ENCODE measurements at places on chromosomes 7 and 10. TPM values are rescaled to one million over a fixed set of nuclear protein-coding genes. Genes with fewer than 3 reads are reported as not detected.
A peak's percentile ranks its signal among the peaks of the same experiment; 100 is the strongest.

NRCAM gene
- 6.8 TPM for total RNA-seq

CHCHD2 gene
- not detected for total RNA-seq

ZNF680 gene
- 62.5 TPM for total RNA-seq

FKBP6 gene
- total RNA-seq: not detected

C10orf53 gene
- not detected for total RNA-seq

NPY gene
- 3.1 TPM for total RNA-seq

ADAM8 gene
- 7.4 TPM for total RNA-seq

C10orf67 gene
- total RNA-seq: not detected

TMEM270 gene
- not detected for total RNA-seq

ATOH7 gene
- total RNA-seq: 1.8 TPM

PRKAR2B gene
- 53.6 TPM for total RNA-seq

MGMT gene
- 19.3 TPM for total RNA-seq

ASL gene
- total RNA-seq: 40.0 TPM

SUMF2 gene
- total RNA-seq: 52.9 TPM

CTNNA3 gene
- total RNA-seq: 0.50 TPM

GRCh38 chr7:115217373-115217772 lies 295.5 kb downstream of the MDFIC start:
- DNase-seq: no peak

DNA sequence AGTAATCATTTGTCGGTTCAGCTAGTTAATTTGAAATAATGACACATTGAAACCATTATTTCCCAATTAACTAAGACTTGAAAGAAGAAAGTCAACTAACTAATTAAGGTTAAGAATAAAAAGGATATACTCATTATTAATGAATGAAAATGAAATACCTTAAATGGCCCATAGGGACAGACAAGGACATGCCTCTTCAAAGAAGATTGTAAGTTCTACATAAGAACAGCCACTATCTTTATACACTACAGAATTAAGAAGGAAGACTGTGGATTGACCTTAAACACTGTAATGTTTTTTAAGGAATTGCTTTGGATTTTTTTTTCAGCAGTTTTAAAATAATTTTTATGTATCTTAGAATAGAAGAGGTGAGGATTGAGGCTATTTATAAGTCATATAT lies 60.7 kb downstream of the CSTF2T start:
- no peak for DNase-seq

- DNase-seq: peak; percentile 78
Measured at GRCh38 chr7:132049462-132050304, 493.3 kb upstream of the PODXL start.

DNA sequence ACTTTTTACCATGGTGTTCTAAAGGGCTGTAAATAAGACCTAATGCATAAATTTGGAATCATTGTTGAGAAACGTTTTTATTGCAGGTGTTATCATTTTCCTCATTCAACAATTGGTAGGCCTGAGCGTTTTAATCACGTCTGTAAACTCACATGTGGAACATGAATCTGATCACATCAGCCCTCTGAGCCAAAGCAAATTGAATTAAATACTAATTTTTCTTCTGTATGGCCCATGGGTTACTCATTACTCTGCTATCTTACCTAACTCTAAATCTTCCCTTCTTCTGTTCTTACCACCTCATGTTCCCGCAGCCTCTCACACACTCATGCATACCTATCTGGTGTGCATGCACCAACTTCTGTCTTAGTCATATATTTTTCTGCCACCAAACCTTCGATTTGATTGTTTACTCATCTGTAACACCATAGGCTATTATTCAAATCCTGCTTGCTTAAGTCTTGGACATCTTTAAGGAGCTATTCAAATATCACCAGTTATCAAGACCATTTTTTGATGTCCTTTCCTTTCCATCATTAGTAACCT lies 82.3 kb downstream of the NXPH1 start:
- no peak for DNase-seq

- DNase-seq: no peak
Measured at GRCh38 chr10:48649349-48649944, 35.2 kb upstream of the WDFY4 start.

GRCh38 chr10:43396928-43397624 lies 11.9 kb downstream of the HNRNPF start:
- DNase-seq: peak; percentile 96

GRCh38 chr10:103181244-103181643 lies 11.8 kb downstream of the NT5C2 start:
- DNase-seq: no peak

DNA sequence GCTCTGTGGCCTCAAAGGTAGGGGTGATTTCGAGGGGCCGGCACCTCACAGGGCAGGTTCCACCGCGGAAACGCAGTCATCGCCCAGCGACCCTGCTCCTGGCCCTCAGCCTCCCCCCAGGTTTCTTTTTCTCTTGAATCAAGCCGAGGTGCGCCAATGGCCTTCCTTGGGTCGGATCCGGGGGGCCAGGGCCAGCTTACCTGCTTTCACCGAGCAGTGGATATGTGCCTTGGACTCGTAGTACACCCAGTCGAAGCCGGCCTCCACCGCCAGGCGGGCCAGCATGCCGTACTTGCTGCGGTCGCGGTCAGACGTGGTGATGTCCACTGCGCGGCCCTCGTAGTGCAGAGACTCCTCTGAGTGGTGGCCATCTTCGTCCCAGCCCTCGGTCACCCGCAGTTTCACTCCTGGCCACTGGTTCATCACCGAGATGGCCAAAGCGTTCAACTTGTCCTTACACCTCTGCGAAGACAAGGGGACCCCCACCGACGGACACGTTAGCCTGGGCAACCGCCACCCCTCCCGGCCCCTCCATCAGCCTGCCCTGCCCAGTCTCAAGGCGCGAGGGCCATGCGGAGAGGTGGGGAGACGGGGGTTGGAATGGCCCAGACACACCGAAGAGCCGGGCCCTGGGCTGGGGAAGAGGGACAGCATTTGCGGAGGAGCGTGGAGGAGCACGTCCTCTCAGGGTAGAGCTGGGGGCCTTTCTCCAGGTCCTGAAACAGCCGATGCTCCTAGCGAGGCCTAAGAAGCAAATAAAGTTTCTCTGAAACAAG lies 6.0 kb downstream of the SHH start:
- DNase-seq: peak; percentile 29

DNA sequence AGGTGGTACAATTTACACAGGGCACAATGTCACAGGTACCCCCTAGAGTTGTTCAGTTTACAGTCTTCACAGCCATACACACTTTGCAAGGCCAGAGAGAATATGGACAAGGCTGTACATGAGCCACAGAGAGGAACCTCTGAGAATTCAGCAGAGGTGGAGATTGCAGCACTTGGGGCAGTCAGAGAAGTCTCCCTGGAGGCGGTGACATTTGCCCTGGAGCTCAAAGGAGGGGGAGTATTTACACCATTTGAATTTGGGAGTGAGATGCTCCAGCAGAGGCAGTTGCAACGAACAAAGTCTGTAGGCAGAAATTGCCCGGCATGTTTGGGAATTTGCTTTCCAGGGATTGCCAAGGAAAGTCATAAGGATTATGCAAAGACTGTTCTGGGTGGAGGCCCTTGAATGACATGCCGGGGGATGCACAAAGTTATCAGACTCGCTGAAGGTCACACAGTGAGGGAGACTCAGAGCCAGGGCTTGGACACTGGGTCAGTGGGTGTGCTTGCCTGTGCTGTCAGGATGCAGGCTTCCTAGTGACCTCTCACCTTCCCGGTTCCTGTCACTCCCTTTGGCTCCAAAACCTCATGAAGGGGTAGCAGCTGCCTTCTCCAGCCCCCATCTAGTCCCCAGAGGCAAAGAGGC lies 160.7 kb upstream of the PCBD1 start:
- DNase-seq: no peak

DNA sequence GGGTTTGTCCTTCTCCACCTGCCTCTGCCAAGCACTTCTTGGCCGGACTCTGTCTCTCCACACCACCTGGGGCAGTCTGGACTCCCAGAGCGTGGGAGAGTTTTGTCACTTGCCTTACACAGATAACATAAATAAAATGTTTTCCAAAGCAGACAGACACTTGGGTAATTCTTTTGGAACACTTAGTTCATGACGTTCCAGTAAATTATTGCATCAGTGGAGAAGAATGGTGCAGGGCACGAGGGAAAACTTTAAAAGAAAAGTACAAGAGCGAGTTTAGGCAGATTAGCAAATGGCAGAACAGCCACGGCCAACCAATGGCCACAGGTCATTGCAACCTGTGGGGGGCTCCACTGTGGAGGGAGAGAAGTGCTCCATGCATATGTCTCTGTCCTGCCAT lies 170.6 kb upstream of the GRB10 start:
- no peak for DNase-seq

- DNase-seq: no peak
Measured at GRCh38 chr7:114502454-114503254, 88.0 kb downstream of the FOXP2 start.

GRCh38 chr7:83976302-83976701 lies 218.3 kb downstream of the SEMA3A start:
- peak; percentile 24 for DNase-seq

- DNase-seq: no peak
Measured at GRCh38 chr7:129948338-129948737, 4.4 kb downstream of the UBE2H start.

- DNase-seq: peak; percentile 28
Measured at GRCh38 chr10:127762925-127763324, 25.9 kb downstream of the FOXI2 start.

- DNase-seq: no peak
Measured at GRCh38 chr7:32018845-32019578, 51.2 kb downstream of the PDE1C start.

GRCh38 chr10:66822801-66823200 lies 103.0 kb upstream of the LRRTM3 start:
- DNase-seq: peak; percentile 44

DNA sequence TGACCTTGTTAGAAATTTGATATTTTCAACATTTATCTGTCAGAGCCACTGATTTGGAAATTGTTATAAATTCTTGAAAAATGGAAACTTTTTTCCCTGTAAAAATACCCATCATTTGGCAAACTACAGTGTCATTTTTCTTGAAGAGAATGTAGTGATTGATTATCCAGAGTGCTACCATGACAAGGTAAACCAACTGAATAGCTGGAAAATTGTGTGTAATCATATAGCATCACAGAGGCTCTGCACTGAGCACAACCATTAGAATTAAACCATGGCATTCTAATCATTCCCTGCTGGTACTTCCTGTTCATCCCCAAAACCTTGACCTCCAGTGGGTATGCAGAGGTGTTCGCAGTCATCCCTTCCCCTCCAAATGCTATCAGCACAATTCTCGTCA lies 240.3 kb upstream of the LRGUK start:
- no peak for DNase-seq

- DNase-seq: peak; percentile 39
Measured at GRCh38 chr7:113113912-113114311, 4.4 kb downstream of the SMIM30 start.

- no peak for DNase-seq
Measured at GRCh38 chr10:24944512-24945255, 7.7 kb downstream of the PRTFDC1 start.

DNA sequence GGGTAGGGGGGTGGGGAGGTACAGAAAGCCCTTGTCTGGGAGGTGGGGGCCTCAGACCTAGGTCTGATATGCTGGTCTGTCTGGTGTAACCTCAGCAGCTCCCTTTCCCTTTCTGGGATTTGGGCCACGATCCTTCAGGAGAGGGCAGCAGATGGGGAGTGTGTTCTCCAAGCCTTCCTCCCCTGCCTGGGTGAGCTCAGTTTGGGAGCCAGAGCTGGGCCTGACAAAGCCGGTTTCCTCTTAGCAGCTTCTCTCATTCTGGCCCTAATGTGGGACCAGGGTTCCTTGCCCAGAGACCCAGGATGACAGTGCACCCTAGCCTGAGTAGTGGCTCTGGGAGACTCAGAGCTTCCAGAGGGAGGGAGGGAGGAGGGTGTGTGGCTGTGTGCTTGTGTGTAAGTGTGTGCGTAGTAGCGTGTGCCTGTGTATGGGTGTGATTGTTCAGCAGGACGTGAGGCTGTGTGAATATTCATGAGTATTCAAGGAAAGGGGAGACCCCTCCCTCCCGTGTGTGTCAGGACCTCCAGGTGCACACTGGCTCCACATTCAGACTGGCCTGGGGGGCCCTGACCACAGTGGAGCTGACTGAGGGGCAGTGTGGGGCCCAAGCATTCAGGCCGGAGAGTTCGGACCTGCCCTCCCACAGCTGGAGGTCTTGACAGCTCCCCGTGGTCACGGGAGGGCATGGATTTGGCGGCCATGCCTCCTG lies 96.5 kb downstream of the ZMIZ1 start:
- DNase-seq: no peak

GRCh38 chr7:153640586-153640985 lies 411.6 kb upstream of the DPP6 start:
- DNase-seq: no peak

GRCh38 chr7:55387062-55387965 lies 22.2 kb downstream of the LANCL2 start:
- DNase-seq: peak; percentile 75

GRCh38 chr10:9076066-9076465 lies 1021.6 kb downstream of the GATA3 start:
- DNase-seq: no peak

DNA sequence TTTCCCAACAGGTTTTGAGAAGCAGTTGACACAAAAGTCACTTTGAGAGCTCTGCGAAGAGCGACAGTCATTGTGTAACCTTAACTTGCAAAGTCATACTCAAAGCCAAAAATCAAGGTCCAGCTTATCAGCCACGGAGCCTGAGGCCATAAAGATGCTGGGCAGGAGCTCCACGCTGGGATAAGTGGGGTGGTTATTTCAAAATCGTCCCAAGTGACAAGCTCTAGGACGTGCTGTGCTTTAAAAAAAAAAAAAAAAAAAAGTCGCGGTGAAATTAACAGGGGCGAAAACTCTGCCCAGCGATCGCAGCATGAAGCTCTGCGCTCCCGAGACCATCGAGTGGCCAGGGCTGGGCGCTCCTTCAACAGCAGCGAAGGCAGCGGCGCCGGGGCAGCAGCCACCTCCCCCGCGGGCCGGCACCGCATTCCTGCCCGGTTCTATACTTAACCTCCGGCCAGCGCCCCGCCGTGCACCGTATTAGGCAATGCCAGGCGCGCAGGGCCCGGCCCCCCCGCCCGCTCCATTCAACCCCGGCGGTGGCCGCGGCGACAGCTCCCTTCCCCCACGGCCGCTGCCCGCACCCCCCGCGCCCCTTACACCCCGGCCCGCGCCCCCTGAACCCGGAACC lies 657 bp downstream of the HACD1 start:
- DNase-seq: peak; percentile 94

DNA sequence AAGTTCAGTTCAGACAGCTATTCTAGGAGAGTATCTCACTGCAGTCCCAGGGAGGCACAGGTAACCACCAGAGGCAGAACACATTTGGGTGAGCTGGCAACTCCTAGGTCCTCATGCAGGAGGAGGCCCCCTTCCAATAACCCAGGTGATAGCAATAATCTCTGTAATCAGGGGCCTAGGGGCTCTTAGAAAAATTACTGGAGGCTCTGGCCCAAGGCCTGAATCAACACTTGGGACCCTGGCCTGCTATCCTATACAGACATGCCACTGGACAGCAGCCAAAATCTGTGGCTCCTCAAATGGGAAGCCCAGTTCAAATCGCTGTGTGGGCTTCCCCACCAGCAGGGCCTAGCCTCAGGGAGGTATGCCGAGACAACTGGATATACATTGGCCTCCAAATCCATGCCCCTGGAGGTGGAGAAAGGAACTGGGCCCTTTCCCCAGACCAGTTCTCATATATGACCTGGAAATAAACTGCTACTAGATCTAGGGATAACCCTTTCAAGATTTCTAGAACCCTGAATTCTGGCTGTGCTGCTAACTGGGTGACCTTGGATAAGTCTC lies 1.6 kb downstream of the AVPI1 start:
- DNase-seq: peak; percentile 72
